ENCODE measurements at places on chromosomes 2 and 18. TPM values are rescaled to one million over a fixed set of nuclear protein-coding genes. Genes with fewer than 3 reads are reported as not detected.

The ASB1 gene
- total RNA-seq: 41.9 TPM

The ASB18 gene
- not detected for total RNA-seq

The CHRNG gene
- not detected for total RNA-seq

The SMYD1 gene
- total RNA-seq: not detected

The DIPK1C gene
- total RNA-seq: not detected

The SPHKAP gene
- not detected for total RNA-seq

The WDR35 gene
- total RNA-seq: 11.0 TPM

The ASNSD1 gene
- total RNA-seq: 54.2 TPM

The AGXT gene
- total RNA-seq: not detected

The DNAJC5G gene
- total RNA-seq: not detected

The ZNF2 gene
- total RNA-seq: 5.7 TPM

The SAG gene
- total RNA-seq: not detected

DNA sequence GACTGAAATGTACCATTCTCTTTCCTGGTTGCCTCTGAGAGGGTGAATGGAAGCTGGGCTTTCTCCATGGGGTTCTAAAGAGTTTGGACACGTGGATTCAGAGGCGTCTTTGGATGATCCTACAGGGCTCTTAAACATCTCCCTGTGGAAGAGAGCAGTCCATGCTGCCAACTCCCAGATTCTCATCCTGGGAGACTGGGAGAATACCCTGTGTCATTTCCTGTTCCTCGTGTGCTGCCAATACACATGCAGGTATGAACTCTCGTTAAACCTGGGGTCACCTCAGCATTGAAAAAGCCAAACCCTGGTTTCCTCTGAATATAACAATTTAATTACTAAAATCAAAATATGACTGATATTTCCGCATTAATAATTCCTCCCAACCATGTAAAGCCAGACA lies 73.3 kb upstream of the NT5C1B start:
- DNase-seq: no peak

- no peak for DNase-seq
Measured at GRCh38 chr18:37617623-37618022, 52.0 kb upstream of the CELF4 start.

DNA sequence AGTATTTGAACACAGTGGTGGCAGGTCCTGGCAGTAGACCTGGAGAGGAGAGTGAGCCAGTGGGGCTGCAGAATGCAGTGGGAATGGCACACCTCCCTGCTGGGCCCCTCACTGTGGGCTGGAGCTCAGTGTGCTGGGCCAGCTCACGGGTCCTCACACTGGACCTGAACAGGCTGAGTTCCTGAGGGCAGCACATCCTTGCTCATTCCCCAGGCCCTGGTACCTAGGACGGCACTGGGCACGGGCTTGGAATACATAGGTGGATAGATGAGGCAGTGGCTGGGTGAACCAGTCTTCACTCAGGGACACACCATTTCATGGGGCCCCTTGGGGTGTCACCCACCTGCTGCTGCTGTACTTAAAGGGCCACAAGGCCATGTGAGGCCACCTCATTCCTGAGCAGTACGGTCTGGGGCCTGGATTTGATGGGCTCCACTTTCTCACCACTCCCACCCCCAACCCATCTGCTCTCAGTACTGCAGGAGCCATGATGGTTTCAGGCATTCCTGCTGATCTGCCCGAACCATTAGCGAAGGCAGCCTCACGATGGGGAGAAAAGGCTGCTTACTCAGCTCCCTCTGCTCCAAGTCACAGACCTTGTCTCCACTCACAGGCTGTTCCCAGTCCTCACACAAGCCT lies 4.2 kb downstream of the TMEM177 start:
- no peak for DNase-seq

DNA sequence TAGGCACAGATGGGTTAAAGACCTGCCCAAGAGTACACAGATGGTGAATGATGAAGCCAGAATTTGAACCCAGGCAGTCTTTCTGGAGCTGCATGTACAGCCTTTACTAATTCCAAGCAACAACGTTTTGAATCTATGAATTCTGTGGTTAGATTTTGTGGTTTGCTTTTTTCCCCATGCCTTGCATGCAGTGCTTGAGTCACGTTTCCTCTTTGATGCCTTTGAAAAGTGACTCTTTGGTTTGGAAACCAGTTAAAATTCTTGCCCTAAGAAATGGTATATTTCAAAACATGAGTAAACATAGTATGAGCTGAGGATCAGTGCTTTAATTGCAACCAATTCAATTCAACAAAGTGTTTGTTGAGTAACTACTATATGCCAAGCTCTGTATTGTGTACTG lies 48.2 kb upstream of the PPM1B start:
- peak; percentile 35 for DNase-seq

DNA sequence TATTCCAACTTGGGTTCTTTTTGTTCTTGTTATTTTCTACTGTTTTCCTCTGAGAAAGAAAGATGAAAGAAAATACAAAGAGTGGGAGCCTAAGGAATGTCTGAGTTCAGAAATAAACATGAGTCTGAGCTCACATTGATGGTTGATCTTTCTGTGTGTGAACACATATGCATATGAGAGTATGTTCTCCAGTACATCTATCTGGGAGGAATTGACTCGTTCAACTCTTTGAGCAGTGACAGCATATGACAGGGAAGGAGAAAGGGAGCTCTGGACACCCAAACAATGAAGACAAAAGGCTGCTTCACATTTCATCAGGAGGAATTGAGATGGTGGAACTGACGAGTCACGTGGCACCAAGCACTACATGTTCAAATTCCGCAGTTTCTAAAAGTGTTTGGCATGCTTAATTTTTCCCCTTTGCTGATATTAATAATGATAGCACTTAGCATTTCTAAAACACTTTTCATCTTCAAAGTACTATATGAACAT lies 229.8 kb upstream of the ACVR2A start:
- DNase-seq: no peak

GRCh38 chr2:12932192-12932591 lies 215.5 kb downstream of the TRIB2 start:
- DNase-seq: no peak

GRCh38 chr18:78814766-78815165 lies 164.9 kb upstream of the SALL3 start:
- DNase-seq: no peak

- no peak for DNase-seq
Measured at GRCh38 chr2:15986644-15987043, 46.3 kb downstream of the MYCN start.

DNA sequence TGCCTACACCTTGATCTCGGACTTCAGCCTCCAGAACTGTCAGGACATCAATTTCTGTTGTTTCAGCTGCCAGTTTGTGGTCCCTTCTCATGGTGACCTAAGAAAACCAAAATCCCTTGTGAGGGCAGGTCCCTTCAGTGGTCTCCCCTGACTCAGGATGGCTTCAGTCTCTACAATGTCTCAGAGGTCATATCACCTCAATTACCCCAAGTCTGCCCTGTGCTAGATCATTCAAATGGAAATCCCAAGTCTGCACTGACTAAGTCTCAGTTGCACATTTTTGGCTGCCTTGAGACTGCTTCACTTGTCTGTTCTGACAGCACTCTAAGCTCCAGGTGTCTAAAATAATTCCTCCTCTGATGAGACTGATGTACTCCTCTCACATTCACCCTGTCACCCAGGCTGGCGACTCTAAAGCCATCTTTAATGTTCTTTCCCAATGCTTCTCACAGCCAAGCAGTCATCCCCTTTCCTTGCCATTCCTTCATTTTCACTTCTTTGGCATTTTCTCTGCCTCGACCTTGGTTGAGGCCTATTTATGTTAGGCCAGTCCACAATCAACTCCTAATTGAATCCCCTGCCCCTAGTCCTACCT lies 470.8 kb downstream of the DLGAP1 start:
- DNase-seq: no peak

- DNase-seq: peak; percentile 50
Measured at GRCh38 chr2:70104231-70105111, 17.2 kb downstream of the PCBP1 start.

GRCh38 chr2:234300391-234300925 lies 196.4 kb downstream of the ARL4C start:
- no peak for DNase-seq

- no peak for DNase-seq
Measured at GRCh38 chr18:12359515-12359927, 17.5 kb downstream of the AFG3L2 start.

DNA sequence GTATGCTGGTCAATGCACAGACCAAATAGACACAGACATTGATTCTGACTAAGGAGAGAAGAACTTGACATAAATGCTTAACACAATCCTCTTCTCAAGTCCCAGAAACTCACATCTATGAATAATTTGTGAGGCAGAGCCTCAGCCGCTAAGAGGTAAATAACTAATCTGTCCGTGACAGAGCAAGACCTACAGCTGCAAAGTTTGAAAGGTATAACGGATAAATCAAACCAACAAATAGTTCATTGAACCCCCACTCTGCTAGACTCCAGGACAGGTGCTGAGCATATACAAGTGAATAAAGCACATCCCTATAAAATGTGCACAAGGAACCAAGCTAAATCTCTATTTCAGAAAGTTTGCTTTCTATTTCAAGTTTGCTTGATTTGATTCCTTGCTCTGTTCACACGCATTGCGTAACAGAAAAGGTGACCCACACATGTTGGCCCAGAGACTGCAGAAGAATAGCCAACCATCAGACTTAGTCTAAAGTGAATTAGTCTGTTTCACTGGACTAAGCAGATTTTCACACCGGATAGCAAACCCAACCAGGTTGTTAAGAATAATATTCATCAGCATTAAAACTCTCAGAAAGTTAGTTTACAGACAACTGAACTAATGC lies 51.7 kb downstream of the NCKAP5 start:
- no peak for DNase-seq

DNA sequence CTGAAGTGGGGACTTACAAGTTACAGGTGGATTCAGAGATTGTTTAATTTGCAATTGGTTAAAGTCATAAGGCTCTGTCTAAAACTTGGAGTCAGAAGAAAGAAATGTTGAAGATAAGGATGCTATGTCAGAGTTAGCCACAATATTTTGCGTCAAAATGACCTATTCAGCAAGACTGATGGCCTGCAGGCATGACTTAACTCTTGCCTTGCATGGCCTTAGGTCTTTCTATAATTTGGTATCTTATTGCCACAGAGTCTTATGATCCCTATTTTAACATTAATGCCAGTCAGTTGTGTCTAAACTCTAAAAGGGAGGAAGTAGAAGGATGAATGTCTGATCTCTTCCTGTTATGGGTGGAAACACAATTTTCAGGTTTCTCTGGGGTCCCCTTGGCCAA lies 5.2 kb upstream of the COMMD1 start:
- DNase-seq: no peak

GRCh38 chr2:44928483-44929158 lies 12.9 kb upstream of the SIX3 start:
- DNase-seq: no peak

DNA sequence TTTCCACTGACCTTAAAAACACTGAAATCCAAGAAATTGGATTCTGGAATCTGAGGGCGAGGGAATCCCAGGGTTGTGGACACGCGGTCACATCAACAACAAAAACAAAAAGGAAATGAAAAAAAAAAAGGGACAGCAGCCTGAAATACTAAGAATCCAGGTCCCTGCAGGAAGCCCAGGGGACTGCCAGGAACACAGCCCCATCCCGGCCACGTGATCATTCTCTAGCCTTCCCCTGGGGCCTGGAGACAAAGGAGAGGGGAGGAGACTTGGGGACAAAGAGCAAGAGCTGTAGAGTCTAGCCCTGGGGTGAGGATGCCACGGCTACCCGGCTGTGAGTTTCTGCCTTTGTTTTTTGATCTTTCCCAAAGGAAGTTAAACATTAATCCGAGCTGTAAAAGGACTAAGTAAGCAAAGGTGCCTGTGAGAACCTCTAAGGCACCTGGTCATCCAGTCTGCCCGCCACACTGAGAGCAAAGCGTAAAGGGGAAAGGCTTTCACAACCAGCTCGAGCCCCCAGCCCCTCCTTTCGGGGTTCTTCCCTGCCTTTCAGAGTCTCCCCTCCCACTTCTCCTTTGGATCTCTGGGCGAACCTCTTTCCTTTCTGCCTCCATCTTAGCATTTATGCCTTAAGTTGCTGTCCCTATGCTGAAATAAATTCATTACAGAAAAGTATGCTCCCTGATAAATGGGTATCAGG lies 57.9 kb upstream of the MSH2 start:
- no peak for DNase-seq

- no peak for DNase-seq
Measured at GRCh38 chr2:215283221-215283620, 28.6 kb upstream of the ATIC start.

- no peak for DNase-seq
Measured at GRCh38 chr18:41875094-41875780, 79.8 kb upstream of the PIK3C3 start.

DNA sequence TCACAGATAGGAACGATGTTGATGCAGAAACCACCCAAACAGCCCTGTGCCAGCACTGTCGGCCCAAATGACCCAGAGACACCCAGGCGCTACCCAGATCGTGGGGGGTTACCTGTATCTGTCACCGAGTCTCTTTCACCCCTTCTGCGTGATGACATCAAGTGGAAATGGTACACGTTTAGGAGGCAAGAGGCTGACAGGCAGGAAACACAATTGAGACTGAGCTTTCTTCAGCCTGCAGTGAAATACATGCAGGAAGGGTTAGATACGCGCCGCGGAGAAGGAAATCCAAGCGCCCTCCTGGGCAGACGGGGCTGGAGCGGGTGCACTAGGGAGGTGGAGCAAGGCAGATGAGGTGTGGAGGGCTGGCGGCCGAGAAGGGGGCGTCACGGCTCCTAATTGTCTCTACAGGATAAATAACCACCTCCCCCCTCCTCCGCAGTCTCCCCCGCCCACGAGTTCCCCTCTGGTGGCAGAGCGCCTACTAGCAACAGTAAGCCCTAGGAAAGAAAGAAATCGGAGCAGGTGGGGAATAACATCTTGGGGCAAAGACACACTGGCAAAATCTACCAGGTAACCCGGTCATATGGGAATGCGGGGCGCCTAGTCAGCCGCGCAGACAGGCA lies at the start of gene RNF152:
Gene RNF152 (minus strand): TSS at position 325 of the 626 bp plus-strand sequence. CDS start 76,544 bp downstream, outside the sequence.
- DNase-seq: no peak

DNA sequence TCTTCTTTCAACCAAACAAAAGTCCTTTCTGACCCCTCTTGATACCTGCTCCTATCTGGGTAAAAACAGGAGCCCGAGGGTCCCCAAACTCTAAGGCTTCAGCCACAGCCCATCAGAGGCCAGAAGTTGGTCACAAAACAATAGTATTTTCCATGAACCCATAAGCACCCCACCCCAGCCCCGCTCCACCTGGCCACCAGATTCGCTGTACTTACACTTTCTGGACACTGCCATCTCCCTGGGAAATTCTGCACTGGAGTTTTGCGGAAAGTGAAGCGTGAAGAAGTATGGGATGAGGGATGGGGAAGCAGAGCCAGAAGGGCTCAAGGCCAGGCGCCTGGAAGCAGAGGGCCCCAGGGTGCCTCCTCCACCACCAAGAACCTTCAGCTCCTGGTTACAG lies 5.2 kb upstream of the RUFY4 start:
- no peak for DNase-seq

DNA sequence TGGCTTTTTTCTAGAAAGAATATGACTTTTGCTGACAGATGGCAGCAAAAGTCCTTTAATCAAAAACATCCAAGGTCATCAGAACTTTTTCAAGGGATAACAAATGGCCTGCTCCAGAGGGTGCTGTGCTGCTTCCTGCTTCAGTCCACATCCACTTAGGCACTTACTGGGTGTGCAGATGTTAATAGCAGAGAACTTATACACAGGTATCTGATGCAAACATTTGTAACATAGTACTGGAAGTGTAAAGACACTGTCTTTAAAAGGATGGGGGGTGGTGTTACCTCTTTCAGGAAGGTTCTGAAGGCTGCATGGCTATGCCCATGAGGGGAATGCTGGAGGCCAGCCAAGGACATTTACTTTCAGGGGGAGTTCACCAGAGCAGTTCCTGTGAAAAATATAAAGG lies 5.5 kb downstream of the HOXD8 start:
- no peak for DNase-seq
